ENCODE measurements at places on chromosomes 16 and 17.

DNA sequence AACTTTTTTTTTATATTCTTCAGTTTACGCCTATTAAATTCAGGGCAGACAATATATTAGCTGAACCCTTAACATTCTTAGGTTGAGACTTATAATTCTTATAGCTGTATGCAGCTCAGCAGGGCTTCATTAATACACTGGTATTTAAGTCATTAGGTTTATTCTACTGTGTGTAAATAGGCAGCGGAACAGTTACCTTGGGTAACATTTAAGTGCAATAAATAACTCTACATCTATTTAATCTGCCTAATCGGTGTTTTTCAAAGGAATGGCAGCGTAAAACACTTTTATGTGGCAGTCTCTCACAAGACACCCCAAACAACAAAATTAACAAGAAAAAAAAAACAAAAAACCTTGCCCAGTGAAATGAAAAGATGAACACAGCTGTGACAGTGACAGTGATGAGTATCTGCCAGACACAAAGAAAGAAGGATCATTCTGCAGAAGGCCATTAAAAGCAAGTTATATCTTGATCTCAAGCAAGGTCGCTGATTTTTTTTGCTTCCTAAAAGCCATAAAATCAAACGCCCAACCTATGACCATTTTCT lies 32.6 kb downstream of the KCNJ2 start:
- DNase-seq = no peak

- no peak for DNase-seq
These were observed 75.3 kb downstream of the WDR59 start for GRCh38 chr16:74909665-74910064.

DNA sequence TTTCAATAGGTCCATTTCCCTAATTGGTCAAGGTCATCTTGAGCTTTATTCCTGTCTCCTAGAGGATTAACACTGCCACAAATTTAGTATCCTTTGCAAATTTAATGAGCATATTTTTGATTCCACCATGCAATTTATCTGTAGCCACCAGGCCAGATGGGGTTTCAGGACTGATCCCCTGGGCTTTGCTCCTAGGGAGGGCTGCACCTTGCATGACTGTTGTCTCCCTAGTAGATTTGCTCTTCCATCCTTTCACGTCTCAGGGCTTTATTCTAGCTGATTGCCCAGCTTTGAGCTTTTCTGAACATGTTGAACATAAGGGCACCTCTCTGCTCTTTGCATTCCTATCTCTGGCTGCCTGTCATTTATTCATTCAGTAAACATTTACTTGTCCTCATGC lies 7.7 kb upstream of the KCNH6 start:
- no peak for DNase-seq

GRCh38 chr17:73548620-73549311 lies 95.5 kb downstream of the SDK2 start:
- DNase-seq = no peak

DNA sequence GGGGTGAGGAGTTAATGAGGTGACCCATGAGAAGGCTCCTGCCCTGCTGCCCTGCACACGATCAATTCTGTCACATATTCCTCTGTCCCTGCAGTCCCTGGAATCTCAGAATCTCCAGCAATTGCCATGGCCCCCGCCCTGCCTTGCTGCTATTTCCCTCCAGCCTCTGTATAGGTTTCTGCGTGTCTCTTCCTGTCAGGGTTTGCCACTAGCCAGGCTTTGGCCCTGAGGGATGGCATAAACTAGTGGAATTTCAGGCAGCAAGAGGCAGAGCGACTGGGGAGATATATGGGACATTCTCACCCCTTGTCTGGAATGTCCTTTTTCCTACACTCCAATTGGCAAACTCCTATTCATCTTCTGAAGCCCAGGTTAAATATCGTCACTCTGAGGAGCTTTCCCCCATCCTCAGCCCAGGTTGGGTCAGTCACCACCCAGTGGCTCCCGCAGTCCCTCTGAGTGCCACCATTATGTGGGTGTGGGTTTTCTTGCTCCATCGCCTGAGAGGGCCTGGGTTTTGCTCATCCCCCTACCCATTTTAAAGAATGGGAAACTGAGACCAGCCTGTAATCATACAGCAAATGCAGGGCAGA lies 15.5 kb upstream of the NATD1 start:
- DNase-seq = no peak

DNA sequence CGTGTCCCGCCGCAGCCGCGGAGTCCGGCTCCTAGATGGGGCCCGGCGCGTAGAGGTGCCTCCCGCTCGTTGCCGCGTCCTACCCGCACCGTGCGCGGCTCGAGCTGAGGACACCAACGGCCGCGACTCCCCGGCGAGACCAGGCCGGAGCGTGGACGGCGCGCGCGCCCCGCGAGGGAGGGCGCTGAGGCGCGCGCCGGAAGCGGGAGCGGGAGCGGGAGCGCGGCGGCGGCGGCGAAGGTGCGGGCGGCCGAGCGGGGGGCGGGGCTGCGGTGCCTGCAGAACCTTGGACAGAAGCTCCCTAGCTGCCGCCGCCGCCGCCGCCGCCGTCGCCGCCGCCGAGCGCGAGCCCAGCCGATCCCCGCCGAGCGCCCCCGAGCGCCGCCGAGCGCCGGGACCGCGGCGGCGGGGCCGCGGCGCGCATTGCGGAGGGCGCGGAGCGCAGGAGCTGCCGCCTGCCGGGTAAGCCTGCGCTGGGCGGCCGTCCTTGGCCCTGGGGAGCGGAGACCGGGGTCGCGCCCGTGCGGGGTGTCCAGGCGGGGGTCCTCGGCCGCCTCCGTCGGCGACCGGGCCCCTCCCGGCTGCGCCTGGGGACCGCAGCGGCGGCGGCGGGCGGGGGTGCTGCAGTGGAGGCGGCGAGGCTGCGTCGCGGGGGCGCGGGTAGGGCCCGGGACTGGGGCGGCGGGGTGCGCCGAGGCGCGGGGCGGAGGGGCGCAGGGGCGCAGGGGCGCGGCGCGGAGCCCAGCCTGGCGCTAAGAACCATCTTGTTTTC lies at the start of gene CDK5R1:
Gene CDK5R1 (plus strand): TSS at position 293 of the 772 bp plus-strand sequence. CDS start 628 bp downstream, outside the sequence.
- DNase-seq = peak; percentile 65

DNA sequence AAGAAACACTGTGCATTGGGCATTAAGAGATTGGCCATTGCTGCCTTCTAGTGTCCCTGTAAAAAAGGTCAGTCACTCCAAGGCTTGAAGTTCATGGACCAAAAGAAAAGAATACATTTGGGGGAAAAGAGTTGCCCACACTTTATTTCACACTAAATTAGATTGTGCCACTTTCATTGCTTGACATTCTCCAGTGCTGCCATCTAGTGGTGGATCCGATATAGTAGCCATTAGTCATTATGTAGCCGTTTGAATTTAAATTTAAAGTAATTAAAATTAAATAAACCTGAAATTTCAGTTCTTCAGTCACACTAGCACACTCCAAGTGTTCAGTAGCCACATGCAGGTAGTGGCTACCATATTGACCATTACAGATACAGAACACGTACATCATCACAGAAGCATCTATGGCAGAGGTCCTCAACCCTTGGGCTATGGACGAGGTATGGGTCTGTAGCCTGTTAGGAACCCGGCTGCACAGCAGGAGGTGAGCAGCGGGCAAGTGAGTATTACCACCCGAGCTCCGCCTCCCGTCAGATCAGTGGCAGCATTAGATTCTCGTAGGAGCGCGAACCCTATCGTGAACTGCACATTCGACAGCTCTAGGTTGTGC lies 21.9 kb upstream of the CDH5 start:
- peak; percentile 16 for DNase-seq

DNA sequence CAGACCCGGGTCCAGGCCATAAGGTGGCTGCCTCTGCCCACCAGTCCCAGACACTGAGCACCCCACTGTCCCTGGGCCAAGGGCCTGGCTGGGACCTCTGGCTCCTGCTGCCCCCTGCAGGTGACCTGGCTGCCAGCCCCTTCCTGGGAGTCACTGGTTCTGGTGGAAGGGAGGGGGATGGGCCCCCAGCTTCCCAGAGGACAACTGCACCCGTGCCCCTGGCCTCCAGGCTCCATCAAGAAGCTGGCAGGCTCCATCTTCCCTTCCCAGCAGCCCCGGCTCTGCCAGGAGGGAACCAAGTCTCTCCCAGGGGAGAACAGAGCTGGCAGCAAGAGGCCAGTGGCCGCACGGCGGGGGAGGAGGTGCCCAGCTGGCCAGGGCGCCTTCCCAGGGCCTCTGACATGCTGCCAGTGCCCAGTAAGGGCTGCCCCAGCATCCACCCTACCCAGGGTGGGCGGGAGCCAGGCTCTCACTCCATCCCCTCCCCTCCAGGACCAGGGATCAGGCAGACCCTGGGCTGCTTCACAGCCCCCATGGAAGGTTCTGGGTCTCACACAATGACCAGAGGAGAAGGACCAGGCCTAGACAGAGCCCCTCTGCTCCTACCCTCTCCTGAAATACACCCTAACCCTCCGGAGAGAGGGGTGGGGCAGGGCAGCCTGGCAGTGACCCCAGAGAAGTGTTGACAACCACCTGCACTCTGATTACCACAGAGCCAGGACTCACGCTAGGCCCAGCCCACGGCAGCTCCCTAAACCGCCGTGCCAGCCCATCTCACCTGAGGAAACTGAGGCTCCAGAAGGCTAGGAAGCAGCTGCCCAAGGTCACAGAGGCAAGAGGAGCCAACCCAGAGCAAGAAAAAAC lies 3.6 kb downstream of the CLUH start:
- no peak for DNase-seq

DNA sequence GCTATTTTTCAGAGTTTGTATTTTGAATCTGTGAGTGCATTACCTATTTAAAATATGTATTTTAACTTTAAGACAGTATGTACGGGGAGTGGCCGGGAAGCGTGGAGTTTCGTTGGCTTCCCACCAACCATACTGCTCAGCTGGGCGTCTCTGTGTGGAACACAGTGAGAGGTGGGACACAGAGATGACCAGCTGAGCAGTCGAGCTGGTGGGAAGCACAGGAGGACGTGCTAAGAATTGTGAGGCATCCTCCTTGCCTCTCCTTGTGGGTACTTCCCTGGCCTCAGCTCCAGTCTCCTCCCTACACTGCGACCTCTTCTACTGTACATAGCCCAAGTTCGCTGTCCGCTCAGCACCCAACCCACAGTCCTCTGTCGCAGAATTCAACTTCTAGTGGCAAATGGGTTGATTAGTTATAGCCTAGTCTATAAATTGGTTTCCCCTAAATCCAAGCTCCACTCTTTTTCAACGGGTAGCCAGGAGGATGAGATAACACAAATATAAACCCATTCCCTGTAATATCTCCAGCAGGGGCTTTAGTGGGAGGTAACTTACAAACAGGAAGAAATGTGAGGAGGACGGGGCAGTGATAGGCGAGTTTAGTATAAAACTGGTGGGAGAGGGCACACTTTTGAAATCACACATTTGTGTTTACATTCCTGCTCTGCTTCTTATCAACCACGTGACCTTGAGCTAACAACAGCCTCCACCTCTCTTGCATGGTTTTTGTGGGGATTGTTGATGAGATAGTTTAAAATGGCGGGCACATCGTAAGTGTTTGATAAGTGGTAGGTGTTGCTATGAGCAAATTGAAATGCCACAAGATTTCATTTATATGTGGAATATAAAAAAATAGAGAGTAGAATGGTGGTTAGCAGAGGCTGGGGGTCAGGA lies 211.9 kb upstream of the HS3ST3A1 start:
- DNase-seq = no peak

DNA sequence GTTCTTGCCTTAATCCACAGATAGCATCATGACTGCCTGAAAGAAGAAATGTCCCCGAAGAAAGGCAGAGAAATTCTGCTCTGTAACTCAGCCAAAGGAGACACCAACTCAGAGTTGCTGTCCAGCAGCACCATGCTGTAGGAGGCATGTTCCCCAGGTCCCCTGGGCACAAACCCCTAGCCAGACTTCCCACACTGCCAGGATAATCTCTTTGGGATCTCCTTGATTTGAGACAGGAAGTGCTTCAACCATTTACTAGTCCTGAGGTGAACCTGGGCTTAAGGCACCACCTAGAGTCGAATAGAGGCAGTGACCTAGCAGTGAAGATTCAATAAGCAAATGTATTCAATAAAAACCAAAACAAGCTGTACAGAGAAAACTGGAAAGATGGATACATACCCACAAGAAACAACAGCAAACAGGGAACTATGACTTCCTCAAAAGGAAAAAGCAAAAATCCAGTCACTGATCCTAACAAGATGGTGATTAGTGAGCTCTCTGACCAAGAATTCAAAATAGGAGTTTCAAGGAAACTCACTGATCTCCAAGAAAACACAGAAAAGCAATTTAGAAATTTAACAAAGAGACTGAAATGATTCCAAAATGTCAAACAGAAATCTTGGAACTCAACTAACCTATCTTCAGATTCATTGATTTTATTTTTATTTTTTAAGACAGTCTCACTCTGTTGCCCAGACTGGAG lies 5.7 kb downstream of the OR4D2 start:
- no peak for DNase-seq

- DNase-seq = no peak
These were observed 47.2 kb downstream of the PITPNM3 start for GRCh38 chr17:6509031-6509771.

DNA sequence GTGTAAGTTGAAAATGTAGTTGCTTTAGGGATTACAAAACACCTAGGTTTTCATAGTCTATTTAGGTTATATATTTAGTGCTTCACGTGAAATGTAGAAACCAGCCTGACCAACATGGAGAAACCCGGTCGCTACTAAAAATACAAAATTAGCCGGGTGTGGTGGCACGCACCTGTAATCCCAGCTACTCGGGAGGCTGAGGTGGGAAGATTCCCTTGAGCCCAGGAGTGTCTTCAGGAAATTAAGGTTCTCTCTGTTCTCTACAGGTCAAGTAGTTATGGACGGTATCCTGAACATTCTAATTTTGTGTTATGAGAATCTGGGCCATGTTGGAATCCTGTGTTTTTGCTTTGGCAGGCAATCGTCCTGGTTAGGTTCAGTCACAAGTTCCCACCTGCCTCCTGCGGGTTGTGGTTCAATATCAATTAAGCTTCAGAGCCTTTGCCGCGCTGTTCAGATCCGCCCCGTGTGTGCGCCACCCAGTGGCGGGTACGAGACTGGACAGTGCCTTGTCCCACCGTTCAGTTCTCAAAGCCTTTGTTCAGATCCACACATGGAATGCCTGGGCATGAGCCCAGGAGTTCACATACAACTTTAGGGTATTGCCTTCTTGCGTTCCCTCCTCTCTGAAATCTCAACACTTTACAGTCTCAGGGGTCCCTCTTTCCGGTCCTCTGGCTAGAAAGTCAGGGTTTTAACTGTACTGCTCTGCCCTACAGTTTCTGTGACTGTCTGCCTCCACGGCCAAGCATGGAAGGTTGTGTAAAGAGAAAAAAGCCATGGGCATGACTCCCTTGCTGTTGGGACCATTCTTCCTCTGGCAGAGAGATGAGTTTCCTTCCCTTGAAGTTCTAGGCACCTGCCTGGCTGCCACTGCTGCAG lies 41.7 kb downstream of the HEATR6 start:
- peak; percentile 51 for DNase-seq

DNA sequence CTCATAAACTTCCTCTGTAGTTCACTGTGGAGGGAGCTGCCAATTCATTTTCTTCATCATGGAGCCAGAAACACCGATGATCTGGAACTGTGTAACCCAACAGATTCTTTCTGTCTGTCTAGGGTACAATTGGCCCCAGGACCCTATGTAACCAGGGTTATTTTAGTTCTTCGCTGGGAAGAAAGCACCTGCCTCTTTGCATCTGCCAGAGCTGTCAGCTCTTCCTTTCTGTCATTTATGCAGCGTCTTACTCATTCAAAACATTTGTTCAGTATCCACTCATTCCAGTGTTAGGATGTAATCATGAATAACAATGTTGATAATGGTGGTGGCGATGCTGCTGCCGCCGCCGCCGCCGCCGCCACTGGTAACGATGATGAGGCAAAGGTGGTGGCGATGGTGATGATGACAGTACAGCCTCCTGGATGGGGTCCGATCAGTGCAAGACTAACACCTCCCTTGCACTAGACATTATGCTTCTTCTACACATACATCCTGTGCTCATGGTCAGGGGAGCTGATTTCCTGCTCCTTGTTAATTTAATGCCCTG lies 46.1 kb downstream of the IRX5 start:
- no peak for DNase-seq

- DNase-seq = no peak
These were observed 729 bp downstream of the P2RX5 start for GRCh38 chr17:3695129-3695722.

- no peak for DNase-seq
These were observed 19.7 kb downstream of the MAP3K3 start for GRCh38 chr17:63641692-63642448.

Measured in NCI-H187 (cell line).